ENCODE measurements at places on chromosomes 5 and 9.

DNA sequence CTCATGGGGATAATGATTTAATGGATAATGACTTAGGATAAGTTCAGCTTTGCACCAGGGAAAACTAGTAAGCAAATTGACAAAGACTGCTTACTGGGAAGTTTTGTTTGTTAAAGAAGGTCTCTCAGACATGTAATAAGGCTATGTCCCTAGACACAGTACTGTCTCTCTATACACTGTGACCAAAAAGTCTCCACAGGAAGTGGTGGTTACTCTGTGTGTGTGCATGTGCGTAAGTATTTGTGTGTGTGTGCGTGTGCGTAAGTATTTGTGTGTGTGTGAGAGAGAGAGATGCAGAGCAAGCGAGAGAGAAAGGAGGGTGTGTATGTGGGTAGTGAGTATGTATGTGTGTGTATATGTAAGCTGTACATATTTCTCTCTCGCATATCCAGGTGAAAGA lies 229.6 kb downstream of the GLIS3 start:
- no peak for DNase-seq

- peak; percentile 44 for DNase-seq
Observed at GRCh38 chr9:79026316-79026715, 545.4 kb upstream of the TLE4 start.

- no peak for DNase-seq
Observed at GRCh38 chr9:13269589-13270452, 9.7 kb downstream of the MPDZ start.

DNA sequence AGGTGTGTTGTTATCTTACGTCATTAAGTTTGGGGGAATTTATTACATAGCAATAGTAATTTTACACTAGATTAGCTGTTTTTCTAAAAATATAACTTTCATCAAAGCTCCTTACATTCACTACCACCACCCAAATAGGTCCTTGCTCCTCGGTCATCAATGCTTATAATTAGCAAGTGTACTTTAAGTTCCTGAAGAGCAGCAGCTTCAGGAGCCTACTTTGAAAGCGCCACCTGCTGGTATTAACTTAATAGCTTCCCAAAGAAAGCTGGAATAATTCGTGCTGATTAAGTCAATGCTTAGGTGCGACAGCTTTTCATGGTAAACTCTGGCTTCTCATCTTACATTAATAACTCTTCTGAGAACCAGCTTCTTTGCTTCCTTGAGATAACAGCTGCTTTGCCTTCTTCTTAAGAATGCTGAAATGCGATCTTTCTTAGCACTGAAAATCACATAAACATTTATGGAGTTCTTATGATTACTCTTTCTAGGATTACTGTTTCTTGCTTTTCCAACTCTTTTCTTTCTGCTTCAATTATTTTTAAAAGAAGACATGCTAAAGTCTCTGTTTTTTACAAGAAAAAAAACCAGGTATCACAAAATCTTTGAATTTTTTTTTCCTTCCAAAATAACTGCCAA lies 10.0 kb upstream of the C5 start:
- DNase-seq, result peak; percentile 1

DNA sequence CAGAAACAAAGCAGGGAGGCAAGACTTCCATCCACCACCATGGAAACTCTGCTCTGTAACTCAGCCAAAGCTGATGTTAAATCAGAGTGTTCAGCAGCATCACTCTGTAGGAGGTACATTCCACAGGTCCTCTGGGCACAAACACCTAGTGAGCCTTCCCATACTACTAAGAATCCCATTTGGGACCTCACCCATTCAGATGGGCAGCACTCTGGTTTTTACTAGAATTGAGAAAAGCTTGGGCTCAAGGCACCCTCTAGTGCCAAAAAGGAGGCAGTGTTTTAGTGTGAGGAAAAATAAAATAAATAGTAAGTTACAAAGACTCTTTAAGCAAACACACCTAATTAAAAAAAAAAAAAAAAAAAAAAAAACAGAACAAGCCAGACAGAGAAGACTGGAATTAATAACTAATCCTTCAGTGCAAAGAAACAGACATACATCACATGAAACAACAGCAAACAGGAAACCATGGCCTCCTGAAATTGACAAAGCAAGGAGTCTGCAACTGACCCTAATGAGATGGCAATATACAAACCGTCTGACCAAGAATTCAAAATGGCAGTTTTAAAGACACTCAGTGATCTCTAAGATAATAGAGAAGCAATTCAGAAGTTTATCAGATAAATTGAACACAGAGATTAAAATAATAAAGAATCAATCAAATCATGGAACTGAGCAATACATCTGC lies 159.5 kb downstream of the GNA14 start:
- no peak for DNase-seq

DNA sequence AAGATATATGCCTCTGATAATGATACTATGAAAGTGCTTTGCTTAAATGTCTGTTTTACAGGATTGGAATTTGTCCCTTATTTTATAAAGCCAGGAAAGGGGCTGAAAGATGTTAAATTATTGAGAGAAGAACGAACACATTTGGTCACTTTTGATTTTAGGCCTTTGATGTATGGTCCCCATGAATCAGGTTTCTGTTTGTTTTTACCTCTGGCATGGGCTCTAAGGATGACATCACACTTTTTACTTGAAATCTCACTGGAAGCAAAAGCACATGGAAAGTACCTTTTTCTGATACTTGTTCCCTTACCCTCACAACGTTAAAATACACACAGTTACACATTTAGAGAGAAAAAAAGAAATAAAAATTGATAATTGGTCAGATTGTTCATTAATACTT lies 6.9 kb downstream of the OTULIN start:
- no peak for DNase-seq

- DNase-seq, result no peak
Observed at GRCh38 chr9:33223696-33224095, 16.3 kb upstream of the SPINK4 start.

DNA sequence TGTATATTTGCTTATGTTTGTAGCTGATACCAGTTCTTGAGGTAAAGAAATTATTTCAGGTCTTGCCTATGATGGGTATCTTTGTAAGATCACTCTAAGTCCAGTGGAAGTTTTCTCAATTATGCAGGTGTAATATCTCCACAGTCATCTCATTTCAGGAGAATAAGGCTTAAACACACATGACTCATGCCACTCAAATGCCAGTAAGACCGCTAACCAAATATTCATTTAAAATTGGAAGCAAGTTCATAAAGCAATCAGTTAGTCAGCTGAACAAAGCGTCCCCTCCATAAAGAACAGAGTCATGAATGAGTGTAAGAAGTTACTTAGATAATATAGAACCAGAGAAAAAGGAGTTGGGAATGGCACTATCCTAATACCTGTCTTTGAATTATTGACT lies 248.7 kb downstream of the LURAP1L start:
- DNase-seq, result no peak
